ENCODE measurements at places on chromosomes 4 and X. TPM values are rescaled to one million over a fixed set of nuclear protein-coding genes. Genes with fewer than 3 reads are reported as not detected.

Gene RAB33A
- total RNA-seq = 0.26 TPM

Gene HERC6
- 3.5 TPM for total RNA-seq

Gene ZNF81
- 6.4 TPM for total RNA-seq

Gene ZDHHC15
- total RNA-seq = not detected

Gene ACSL4
- total RNA-seq = 13.5 TPM

Gene CFP
- total RNA-seq = 0.14 TPM

Gene BGN
- 0.20 TPM for total RNA-seq

Gene CXCL9
- total RNA-seq = not detected

Gene PCDH7
- 0.12 TPM for total RNA-seq

Gene HELT
- total RNA-seq = not detected

Gene ZAR1
- total RNA-seq = not detected

Gene SGCB
- 26.5 TPM for total RNA-seq

Gene BEX5
- total RNA-seq = not detected

Gene FHDC1
- total RNA-seq = 0.79 TPM

Gene GATB
- 10.8 TPM for total RNA-seq

Gene NPY2R
- total RNA-seq = not detected

Gene RASSF6
- total RNA-seq = 0.80 TPM

Gene SCRG1
- not detected for total RNA-seq

Gene ZNF157
- total RNA-seq = 0.07 TPM

Gene RP2
- 6.7 TPM for total RNA-seq

Gene SHROOM4
- not detected for total RNA-seq

Gene ACE2
- total RNA-seq = 0.11 TPM

Gene MND1
- 21.1 TPM for total RNA-seq

Gene DDIT4L
- total RNA-seq = 0.32 TPM

Gene DOCK11
- 7.2 TPM for total RNA-seq

Gene TAF1
- 19.0 TPM for total RNA-seq

Gene TMSB15C
- total RNA-seq = not detected

Gene SYNPO2
- total RNA-seq = 1.0 TPM

Gene CLIC2
- total RNA-seq = 0.20 TPM

Gene H2BW2
- total RNA-seq = not detected

Gene CORIN
- not detected for total RNA-seq

Measured in A549 treated with ZK216348 at 1 μM for 4 hours (cell line).